ENCODE measurements at places on chromosomes 12 and 14.

DNA sequence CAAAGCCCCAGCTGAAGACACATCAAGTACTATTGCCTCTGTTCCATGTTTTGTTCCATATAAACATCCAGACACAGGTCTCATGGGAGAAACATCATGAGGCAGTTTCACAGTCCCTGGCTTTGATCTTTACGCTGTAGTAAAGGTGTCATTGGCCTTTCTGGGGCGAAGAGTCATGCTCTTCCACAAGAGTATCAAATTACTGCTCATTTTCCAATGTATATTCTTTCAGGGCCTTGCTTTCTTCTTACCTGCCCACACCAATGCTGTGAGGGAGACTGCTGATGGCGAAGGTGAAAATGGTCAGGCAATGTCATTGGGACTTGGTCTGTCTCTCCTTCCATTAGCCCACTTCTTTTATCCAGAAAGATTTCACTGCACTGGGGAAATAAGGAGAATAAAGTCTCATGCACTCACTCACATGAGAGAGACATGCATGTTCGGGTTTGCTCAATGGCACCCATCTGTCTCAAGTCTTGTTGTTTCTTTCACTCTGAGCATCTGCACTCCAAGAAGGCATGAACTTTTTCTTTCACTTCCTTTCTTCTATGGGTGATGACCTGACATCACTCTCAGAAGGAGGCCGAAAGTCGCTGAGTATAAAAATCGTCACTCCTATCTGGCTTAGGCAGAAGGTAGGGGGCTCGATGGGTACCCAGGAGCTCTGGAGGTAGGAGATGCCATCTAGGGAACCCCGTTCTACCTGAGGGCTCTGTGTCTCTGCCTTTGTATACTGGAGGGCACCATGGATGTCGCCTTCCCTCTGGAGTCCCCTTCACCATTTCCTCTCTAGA, 1.3 kb upstream of the JDP2 start:
- no peaks in the 10 kb centered on the region for H3K36me3 ChIP-seq
- H3K4me3 ChIP-seq: peak overlapping the region; percentile 62
- peak overlapping the region; percentile 88 for H3K27ac ChIP-seq
- peaks cover 12% of the 10 kb centered on the region for H3K4me1 ChIP-seq
- no peaks in the 10 kb centered on the region for H3K27me3 ChIP-seq

- H3K27me3 ChIP-seq: no peaks in the 10 kb centered on the region
- no peaks in the 10 kb centered on the region for H3K4me1 ChIP-seq
- no peaks in the 10 kb centered on the region for H3K36me3 ChIP-seq
- DNase-seq: no peak
- no peak overlapping the region for H3K27ac ChIP-seq
These were observed 18.5 kb downstream of the GALNT4 start for GRCh38 chr12:89506050-89506449.

DNA sequence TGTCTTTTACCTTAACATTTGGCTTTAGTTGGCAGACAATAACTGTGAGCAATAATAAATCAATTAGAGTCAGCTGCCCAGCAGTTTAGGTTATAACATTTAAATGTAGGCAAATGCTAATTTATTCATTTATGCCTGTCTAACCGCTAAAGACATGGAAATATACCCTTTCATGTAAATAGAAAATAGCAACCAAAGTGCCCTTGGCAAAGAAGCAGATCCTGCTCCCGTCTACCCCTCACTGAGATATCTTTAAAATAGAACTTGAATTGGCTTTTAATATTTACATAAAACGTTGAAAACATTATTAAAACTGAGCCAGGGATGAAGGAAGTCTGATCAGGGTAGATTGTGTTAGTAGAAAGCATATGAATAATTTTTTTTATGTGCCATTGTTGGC, 67.3 kb downstream of the ATP23 start:
- H3K27ac ChIP-seq: no peak overlapping the region
- H3K4me1 ChIP-seq: no peaks in the 10 kb centered on the region
- H3K27me3 ChIP-seq: no peaks in the 10 kb centered on the region
- DNase-seq: no peak
- H3K36me3 ChIP-seq: no peaks in the 10 kb centered on the region

- H3K36me3 ChIP-seq: no peaks in the 10 kb centered on the region
- H3K27me3 ChIP-seq: no peaks in the 10 kb centered on the region
- no peak overlapping the region for H3K4me3 ChIP-seq
- no peak for DNase-seq
- no peak overlapping the region for H3K27ac ChIP-seq
These were observed 220.9 kb downstream of the FOXG1 start for GRCh38 chr14:28987516-28987915.

GRCh38 chr12:99063182-99063581, 418.1 kb downstream of the APAF1 start:
- DNase-seq: no peak
- H3K4me1 ChIP-seq: no peaks in the 10 kb centered on the region
- H3K27ac ChIP-seq: no peak overlapping the region

GRCh38 chr12:53501615-53502181, 615 bp downstream of the TARBP2 start:
- peak overlapping the region; percentile 70 for H3K4me3 ChIP-seq
- H3K27ac ChIP-seq: peak overlapping the region; percentile 100
- H3K4me1 ChIP-seq: peaks cover 8% of the 10 kb centered on the region
- no peak for DNase-seq
- H3K27me3 ChIP-seq: no peaks in the 10 kb centered on the region
- no peaks in the 10 kb centered on the region for H3K36me3 ChIP-seq

- H3K27ac ChIP-seq: peak overlapping the region; percentile 100
- no peak for DNase-seq
- H3K27me3 ChIP-seq: no peaks in the 10 kb centered on the region
- no peaks in the 10 kb centered on the region for H3K36me3 ChIP-seq
- H3K4me3 ChIP-seq: peak overlapping the region; percentile 91
- H3K4me1 ChIP-seq: peaks cover 5% of the 10 kb centered on the region
These were observed 1.7 kb downstream of the HECTD1 start for GRCh38 chr14:31205681-31206535.

DNA sequence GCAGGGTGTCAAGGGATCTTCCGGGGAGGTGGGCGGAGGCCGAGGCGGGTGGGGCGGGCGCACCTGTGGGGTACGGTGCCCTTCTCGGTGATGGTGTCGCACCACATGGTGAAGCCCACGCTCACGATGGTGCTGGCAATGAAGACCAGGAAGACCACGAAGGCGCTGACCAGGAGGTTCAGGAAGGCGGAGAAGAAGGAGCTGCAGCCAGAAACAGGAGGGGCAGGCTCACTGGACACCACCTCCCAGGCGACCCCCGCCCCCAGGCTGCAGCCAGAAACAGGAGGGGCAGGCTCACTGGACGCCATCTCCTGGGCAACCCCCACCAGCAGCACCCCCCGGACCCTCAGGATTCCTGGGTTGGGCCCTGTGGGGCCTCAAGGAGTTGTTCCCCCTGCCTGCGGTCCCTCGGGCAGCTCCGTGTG, 7.6 kb downstream of the TMEM179 start:
- no peak for DNase-seq
- H3K27me3 ChIP-seq: peaks cover 51% of the 10 kb centered on the region
- no peak overlapping the region for H3K4me3 ChIP-seq
- H3K36me3 ChIP-seq: no peaks in the 10 kb centered on the region
- no peaks in the 10 kb centered on the region for H3K4me1 ChIP-seq
- no peak overlapping the region for H3K27ac ChIP-seq

- H3K4me3 ChIP-seq: no peak overlapping the region
- DNase-seq: no peak
- H3K4me1 ChIP-seq: no peaks in the 10 kb centered on the region
- no peaks in the 10 kb centered on the region for H3K36me3 ChIP-seq
- no peak overlapping the region for H3K27ac ChIP-seq
- no peaks in the 10 kb centered on the region for H3K27me3 ChIP-seq
These were observed 139.3 kb upstream of the LMNTD1 start for GRCh38 chr12:25692115-25693035.

DNA sequence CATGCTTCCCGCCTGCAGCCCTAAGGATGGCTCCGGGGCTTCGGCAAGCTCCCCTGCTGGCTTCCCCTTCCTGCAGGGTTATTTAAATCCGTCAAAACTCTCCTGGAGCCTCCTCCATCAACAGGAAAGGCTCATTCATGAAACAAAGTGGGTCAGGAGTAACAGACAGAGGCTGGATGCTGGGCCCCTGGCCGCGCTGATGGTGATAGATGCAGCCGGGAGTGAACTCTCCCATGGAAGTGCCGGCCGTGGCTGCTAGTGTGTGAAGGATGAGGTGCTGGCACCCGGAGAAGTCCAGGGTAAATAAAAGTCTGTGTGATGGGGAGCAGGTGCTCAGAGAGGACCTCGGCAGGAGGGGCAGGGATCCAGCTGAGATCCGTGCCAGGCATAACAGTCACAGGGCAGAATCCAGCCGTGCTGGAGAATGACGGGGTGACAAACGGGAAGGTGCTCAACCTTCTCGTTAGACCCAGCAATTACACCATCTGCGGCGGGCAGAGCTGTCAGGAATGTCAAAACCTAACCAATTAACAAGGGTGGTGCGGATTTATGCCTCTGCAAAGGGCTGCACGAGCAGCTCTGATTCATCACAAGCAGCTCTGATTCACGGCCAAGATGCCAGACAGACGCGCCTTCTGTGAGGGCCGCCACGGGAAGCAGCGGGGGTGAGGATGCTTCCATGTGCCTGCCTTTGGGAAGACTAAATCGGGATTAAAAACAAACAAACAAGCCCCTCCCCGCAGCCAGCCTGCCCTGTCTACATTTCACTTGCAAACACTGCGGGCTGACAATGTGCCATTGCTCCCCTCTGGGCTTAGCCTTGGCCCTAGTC, 55.6 kb downstream of the SYNE3 start:
- no peaks in the 10 kb centered on the region for H3K36me3 ChIP-seq
- no peak overlapping the region for H3K4me3 ChIP-seq
- no peaks in the 10 kb centered on the region for H3K27me3 ChIP-seq
- DNase-seq: no peak
- no peaks in the 10 kb centered on the region for H3K4me1 ChIP-seq
- no peak overlapping the region for H3K27ac ChIP-seq

DNA sequence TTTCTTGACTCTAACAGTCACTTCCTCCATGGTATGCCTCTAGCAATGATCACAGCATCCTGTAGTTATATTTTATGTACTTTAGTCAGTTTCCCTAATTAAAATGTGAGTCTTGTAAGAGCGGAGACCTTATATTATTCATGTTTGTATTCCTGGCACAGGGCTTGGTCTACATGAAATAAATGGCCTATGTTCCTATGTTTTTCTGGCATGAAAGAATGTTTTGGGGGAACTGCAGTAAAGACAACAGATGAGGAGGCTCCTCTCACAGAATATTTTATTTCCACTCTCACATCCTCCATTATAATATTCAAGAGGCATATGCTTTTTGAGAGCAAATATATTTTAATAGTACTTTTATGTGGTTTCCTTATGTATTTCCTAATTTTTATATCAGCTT, 429.8 kb upstream of the PDE3A start:
- H3K27ac ChIP-seq: no peak overlapping the region
- H3K36me3 ChIP-seq: no peaks in the 10 kb centered on the region
- no peak overlapping the region for H3K4me3 ChIP-seq
- H3K27me3 ChIP-seq: no peaks in the 10 kb centered on the region
- DNase-seq: no peak

DNA sequence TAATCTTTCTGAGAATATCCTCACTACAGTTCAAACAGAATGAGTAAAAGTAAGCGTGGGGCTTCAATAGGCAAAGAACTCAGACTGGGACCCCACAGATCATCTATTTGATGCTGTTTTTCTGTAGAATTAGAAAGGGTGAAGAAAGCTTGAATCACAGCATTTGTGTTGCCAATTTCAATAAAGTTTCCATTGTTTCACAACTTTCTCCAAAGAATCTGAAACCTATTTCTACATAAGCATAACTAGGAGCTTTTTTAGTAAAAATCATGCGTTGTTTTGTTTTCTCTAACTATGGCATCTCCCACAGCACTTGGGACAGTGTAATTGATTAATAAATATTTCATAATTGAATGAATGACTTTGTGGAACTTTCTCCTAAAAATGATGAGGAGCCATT, 16.7 kb upstream of the NEDD1 start:
- H3K27ac ChIP-seq: no peak overlapping the region
- H3K36me3 ChIP-seq: no peaks in the 10 kb centered on the region
- H3K4me1 ChIP-seq: no peaks in the 10 kb centered on the region
- no peak overlapping the region for H3K4me3 ChIP-seq

GRCh38 chr12:64747695-64748094, 11.5 kb downstream of the GNS start:
- H3K4me1 ChIP-seq: no peaks in the 10 kb centered on the region
- H3K4me3 ChIP-seq: no peak overlapping the region
- no peak for DNase-seq
- no peaks in the 10 kb centered on the region for H3K36me3 ChIP-seq
- no peaks in the 10 kb centered on the region for H3K27me3 ChIP-seq

GRCh38 chr12:70268972-70269371, 25.7 kb downstream of the CNOT2 start:
- DNase-seq: no peak
- H3K4me3 ChIP-seq: no peak overlapping the region
- no peaks in the 10 kb centered on the region for H3K4me1 ChIP-seq
- no peaks in the 10 kb centered on the region for H3K27me3 ChIP-seq

DNA sequence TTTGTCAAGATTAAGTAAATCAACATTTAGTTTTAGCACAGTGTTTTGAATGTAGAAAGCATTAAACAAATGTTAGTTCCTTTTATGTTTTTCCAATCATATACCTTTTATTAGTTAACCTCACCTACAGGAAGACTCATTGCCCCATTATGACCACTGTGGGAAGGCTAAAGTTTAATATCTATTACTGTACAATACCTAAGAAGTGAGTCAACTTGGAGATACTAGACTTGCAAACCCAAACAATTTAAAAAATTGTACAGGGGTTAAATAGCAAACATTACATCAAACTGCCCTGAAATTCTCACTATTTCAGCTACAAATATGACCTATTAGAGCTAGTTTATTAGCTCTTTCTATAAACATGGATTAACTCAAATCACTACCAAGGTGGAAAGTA, 8.6 kb upstream of the G2E3 start:
- H3K36me3 ChIP-seq: no peaks in the 10 kb centered on the region
- no peak overlapping the region for H3K27ac ChIP-seq
- no peak overlapping the region for H3K4me3 ChIP-seq
- no peaks in the 10 kb centered on the region for H3K4me1 ChIP-seq
- H3K27me3 ChIP-seq: no peaks in the 10 kb centered on the region
- DNase-seq: no peak

DNA sequence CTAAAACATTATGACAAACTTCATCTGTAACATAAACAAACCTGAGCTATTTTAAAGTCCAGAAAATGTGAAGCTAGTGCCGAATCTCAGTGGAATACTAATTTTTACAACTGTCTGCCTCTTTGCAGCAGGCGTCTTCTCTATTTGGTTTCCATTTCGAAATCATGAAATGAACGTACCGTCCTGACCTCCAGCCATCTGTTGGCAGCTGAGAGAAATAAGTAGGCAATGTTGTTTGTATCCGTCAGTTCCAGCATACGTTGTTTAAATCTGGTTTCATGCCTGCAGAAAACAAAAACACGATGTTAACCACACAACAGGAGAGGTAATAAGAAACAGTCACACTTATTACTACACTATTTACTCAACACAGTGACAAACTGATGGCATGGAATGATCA, 54.3 kb upstream of the KCNJ8 start:
- no peaks in the 10 kb centered on the region for H3K27me3 ChIP-seq
- no peak overlapping the region for H3K4me3 ChIP-seq
- no peak overlapping the region for H3K27ac ChIP-seq
- no peaks in the 10 kb centered on the region for H3K36me3 ChIP-seq

Measured in breast epithelium (tissue), 4 donors.